ENCODE measurements at places on chromosomes 16 and 17.

- no peak for DNase-seq
These were observed 86.4 kb downstream of the NOG start for GRCh38 chr17:56679777-56680422.

GRCh38 chr17:77144227-77144626 is 3.5 kb downstream of the SEC14L1 start:
- no peak for DNase-seq

DNA sequence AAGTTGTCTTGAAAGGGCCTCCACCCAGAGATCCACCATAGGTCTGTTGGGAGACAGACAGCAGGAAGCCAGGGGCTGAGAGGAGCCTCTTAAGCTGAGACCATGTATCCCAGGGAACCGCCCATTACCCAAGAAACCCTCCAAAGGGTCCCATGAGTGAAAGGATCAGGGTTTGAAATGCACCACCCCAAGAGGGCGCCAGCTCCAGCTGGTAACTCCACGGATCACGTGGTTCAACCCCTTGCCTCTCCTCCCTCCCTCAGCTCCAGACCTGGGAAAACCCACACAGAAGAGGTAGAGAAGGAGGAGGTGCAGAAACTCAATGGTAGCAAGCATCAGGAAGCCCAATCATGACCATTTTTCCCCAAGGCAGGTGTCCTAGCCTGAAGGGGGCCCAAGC is 148.7 kb downstream of the AIPL1 start:
- no peak for DNase-seq

- DNase-seq = no peak
These were observed 79.4 kb downstream of the LMF1 start for GRCh38 chr16:891353-891740.

DNA sequence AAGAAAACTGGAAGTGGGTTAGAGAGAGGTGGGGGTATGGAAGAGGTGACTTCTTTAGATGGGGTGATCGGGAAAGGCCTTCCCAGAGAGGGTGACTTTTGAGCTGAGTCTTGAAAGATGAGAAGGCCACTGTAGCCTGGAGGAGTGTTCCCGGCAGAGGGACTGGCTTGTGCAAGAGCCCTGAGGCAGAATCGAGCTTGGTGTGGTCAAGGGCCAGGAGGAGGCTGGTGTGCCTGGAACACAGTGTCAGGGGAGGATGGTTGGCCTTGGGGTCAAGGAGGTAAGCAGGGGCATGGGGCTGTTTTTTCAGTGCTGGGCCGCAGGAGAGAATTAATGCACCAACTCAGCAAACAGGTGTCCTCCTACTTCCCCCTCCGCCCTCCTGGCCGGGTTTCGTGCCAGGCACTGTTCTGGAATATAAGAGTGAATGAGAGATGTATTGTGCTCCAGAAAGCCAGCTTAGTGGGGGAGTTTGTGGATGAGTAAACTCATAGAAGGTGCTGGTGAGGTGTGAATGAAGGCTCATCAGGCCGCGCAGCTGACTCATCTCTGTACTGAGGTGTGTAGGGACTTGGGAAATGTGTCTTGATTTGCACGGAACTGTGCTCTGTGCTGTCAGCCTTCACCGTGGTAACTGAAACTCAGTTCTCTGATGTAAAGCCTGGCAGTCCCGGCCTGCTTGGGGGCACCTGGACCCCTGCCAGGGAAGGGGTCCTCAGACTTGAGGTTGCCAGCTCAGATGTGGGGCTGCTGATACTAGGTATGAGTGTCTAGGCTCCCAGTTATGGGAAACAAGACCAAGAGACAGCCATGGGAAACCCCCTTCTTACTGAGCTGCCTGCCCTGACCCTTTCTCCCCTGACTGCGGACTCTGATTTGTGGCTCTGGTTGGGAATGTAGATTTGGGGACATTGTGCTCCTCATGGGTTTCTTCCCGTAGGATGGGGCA is 15.3 kb downstream of the KSR1 start:
- no peak for DNase-seq

GRCh38 chr17:44930667-44931066 is 15.4 kb upstream of the GFAP start:
- no peak for DNase-seq

DNA sequence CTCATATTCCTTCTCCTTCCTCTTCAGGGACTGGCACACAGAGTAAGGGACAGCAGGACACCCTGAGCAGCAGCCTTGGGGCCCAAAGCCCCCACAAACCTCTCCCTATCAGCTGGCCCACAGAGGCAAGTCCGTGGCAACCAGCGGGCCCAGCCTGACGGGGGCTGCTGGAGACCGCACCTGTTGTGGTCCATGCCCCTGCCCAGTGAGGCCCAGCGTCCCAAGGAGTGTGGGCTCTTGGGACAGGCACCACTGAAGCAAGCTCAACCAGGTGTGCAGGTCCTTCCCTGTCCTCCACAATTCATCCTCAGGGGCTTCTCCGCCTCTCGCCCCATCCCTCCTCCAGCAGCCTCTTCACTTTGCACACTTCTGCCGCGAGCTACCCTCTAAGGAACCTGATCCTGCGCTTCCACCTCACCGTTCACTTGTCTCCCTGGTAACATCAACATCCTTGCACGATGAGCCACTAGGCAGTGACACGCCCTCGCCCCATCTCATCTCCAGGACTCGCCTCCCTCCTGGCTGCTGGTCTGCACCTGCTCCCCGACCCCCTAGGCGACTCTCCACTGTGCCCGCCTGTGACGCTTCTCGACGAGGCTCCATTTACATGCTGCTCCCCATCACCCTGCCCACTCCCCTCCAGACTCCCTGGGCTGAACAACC is 12.7 kb downstream of the MNT start:
- no peak for DNase-seq

DNA sequence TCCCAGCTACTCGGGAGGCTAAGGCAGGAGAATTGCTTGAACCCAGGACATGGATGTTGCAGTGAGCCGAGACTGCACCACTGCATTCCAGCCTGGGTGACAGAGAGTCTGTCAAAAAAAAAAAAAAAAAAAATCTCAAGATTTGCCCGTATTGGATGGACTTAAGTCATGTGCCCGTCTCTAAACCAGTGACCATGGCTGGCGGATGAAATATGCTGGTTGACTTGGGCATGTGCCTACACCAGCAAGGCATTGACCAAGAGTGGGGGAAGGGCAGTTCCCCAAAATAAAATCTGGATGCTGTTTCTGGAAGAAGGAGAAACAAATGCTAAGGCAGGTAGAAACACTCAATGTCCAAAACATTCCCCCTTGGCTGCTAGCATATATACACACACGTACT is 21.5 kb upstream of the COL1A1 start:
- no peak for DNase-seq

- peak; percentile 65 for DNase-seq
These were observed 34.0 kb downstream of the KIAA0513 start for GRCh38 chr16:85061566-85061965.

DNA sequence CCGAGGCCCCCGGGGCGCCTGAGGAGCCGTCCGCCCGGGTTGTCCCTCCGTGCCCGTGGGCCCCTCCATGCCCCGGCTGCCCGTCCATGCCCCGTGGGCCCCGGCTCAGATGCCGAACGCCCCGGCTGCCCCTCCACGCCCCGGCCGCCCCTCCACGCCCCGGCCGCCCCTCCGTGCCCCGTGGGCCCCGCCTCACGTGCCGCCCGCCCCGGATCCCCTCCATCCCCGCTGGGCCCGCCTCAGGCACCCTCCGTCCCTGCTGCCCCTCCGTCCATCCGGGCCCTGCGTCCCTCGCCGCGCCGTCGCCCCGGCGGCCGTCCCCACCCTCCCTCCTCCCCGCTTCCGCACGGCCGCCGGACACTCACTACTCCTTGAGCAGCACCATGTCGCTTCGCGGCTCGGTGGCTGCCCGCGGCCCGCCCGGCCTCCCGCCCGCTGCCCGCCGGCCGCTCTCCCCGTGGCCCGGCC is 382 bp downstream of the PITPNA start:
- no peak for DNase-seq

DNA sequence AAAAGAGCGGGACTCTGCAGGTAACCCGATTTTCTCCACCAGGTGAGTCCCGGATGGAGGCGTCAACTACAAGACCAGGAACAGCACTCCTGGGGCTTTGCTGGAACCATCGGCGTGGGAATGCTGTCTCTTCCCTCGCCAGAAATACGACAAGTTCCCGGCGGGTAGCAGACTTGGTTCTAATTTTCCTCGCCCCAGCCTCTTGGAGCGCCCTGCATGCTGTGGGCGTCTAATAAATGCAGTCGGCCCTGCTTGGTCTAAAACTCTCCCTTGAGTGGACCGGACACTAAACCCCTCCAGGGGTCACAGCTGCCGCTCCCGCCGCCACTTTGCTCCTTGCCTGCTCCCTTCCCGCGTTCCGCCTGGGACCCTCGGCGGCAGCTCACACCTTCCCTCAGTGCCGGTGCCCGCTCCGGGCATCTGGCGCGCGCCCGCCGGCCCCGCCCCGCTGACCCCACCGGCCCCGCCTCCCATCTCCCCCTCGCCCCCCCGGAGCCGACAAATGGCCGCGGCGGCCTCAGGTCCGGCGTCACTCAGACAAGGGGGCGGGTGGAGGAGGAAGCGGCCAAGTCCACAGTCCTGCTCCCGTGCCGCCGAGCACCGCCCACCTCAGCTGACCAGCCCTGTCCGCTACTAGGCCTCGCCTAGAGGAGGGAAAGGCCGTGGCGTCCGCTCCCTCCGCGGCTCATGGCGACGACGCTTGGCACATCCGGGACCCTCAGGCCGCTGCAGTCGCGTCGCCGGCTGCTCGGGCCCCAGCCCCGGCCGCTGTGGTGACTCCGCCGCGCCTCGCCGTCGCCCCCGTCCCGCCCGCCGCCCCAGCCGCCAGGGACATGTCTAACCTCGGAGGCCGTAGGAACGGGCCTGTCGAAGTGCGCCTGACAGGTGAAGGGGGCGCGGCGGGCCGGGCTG is 65.8 kb downstream of the KPNA2 start:
- peak; percentile 92 for DNase-seq

- DNase-seq = no peak
These were observed 16.4 kb downstream of the TELO2 start for GRCh38 chr16:1509307-1510221.

GRCh38 chr17:31780483-31780882 is 78.6 kb downstream of the COPRS start:
- no peak for DNase-seq

DNA sequence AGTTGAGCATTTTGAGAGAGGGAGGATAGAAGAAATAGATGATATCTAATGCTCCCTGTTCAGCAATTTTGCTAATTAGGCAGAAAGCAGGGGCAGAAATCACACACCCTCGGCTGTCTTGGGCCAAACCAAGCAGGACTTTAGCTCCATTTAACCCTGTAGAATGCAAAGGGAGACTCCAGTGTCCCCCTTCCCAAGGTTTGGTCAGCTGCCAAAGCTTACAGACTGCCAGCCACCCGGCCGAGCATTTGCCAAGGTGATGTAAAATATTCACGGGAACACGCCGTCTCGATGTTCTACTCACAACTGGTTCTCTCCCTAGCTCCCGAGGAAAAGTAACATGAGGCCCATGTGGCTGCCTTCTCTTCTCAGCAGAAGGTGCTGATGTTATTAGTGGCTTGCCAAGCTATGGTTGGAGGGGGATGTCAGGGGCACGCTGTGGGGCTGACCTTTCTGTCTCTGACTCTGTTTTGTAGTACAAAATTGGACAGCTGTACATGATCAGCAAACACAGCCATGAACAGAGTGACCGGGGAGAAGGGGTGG is 155.3 kb downstream of the PITPNC1 start:
- DNase-seq = peak; percentile 40

GRCh38 chr16:53022374-53022773 is 30.3 kb downstream of the CHD9NB start:
- peak; percentile 80 for DNase-seq

DNA sequence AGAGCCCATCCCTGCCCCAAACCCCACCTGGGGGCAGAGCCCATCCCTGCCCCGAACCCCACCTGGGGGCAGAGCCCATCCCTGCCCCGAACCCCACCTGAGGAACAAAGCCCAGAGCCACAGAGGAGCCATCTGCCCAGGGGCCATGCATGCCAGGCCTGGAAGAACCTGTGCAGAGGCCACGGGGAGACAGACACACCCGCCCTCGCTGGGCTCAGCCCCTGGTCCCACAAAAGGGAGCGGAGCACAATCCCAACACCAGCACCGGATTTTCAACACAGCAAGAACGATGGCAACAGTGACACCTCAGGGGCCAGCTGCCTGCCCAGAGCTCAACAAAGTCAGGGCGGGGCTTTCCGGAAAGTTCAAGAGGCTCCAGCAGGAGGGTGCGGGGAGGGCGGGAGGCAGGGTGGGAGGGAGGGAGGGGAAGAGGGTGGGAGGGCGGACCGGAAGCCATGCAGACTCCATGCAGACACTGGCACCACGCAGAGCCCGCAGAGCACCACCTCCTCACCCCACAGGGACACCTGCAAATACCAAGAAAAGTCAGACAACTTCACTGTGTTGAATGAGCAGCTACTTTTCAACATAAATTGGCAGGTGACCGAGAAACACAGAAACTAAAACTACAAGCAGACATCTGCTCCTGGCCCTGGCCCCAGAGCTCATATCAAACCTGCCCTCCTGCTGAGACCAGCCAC is 27.9 kb upstream of the C16orf95 start:
- no peak for DNase-seq

DNA sequence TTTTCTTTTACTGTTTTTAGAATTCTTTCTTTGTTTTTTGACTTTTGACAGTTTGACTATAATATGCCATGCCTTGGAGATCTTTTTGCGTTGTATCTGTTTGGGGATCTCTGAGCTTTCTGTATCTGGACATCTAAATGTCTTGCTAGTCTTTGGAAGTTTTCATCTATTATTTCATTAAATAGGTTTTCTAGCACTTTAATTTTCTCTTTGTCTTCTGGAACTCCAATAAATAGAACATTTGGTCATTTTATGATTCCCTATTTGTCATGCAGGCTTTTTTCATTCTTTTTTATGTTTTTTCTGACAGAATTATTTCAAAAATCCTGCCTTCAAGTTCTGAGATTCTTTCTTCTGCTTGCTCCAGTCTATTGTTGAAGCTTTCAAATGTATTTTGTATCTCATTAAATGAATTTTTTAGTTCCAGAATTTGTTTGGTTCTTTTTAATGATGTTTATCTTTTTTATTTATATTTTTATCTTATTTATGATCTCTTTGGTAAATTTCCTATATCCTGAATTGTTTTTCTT is 201.4 kb downstream of the CHD9NB start:
- DNase-seq = no peak

DNA sequence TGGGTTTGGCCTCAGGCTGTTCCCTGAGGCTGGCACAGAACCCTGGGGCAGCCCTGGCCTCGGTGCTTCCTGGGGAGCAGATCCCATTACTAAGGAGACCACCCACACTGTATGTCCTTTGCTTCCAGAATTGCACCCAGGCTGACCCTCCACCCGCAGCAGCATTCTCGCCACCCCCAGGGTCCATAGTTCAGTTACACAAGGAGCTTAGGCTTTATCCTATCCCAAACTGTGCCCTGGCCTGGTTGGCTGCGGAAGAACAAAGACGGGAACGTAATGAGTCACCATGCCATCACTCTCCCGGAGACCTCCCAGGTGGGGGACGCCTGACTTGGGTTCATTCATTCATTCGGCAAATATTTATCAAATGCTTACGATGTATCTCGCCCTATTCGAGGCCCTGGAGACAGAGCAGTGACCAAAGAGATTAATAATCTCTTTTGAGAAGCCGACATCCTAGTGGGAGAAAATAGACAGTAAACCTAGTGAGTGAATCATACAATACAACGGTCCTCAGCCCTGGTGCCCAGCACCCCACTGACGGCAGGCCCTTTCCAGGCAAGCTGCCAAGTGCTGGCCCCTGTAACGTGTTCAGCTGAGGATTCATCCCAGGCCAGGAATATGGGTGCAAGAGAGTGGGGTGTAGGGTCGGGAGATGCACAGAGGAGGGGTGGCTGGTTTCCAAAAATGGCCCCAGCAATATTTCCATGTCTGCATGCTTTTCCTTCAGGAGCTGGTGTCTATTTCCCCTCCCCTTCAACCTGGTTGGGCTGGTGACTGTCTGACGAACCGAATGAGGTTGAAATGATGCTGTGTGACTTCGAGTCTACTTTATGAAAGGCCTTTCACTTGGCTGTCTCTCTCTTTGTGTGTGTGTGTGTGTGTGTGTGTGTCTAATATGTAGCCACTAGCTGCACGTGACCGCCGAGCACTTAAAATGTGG is 134.2 kb downstream of the MGAT5B start:
- no peak for DNase-seq

Measured in Ammon's horn (tissue), 1 donor.